NCI-H69 (cell line): ENCODE measurements at places on chromosomes 4 and X.

- no peak for DNase-seq
Measured at GRCh38 chr4:55337944-55338343, 8.1 kb upstream of the SRD5A3 start.

DNA sequence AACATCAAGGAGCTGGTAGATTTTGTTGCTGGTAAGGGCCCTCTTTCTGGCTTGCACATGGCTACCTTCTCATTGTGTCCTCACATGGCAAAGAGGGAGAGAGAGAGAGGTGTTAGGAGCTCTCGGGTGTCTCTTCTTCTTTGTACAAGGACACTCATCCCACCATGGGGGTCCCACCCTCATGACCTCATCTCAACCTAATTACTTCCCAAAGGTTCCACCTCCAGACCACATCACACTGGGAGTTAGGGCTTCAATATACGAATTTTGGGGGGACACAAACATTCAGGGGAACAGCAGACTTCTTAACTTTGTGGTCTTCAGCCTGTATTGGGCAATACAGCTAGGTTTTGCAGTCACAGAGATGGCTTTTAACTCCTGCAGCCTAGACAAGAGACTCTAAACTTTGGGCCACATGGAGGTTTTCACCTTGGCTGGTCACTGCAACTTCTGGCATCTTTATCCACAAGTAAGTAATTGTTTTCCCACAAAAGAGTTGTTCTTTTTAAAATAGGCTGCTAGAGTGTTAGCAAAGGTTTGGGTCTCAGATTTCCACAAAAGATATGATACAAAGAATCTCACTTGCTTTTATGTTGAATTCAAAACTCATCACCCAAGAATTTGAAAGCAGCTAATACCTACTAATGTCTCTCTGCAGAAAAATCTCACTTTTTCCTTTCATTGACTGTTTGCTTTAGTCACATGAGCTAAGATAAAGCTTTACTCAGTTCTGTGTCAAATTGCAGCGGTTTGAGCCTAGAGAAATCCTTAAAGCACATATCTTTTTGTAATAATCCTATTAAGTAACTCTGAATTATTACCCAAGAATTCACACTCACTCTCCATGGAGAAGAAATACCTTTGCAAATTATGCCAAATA, 39.6 kb upstream of the BBS12 start:
- DNase-seq, result no peak

DNA sequence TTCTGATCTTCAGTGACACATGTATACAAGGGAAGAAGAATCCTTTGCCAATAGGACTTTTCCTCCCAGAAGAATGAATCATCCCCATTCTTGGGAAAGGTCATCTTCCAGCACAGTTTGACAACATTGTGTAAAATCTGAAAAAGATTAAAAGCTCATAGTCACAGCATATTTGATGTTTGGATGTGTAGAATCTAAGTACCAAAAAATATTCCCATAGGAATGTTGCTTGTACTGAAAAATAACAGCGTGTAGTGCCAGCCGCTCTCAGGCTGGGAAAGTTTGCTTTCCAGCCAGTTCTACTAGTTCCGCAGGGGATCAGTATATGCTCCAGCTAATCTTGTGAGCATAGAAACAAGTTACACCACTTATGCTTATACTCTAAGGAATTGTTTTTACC, 74.7 kb upstream of the IL13RA1 start:
- no peak for DNase-seq

DNA sequence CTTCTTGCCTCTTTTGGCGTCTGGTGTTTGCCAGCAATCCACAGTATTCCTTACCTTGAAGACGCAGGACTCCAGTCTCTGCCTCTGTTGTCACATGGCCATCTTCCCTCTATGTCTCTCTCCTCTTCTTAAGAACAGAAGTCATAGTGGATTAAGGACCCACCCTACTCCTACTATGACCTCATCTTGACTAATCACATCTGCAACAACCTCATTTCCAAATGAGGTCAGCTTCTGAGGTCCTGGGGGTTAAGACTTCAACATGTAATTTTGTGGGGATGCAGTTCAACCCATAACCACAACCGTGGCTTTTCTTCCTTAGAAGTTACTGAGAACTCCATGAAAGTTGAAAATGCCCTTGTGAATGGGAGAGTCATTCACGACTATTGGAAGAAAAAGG, 23.3 kb downstream of the TLR8 start:
- no peak for DNase-seq

DNA sequence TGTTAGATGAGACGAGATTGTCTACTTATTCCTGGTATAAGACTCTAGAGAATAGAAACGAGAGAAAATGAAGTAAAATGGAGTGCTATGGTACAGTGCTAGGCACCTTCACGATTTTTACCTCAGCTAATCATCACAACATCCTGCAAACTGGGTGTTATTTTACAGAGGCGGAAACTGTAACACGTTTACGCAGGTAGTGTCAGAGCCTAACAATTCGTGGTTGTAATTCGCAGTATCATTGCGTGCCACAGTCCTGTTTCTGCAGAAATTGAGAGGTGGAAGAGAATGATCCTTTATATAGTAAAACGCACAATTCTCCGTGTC, 383 bp upstream of the TBC1D19 start:
- peak; percentile 79 for DNase-seq

- DNase-seq, result no peak
Measured at GRCh38 chr4:82097504-82097903, 276.3 kb downstream of the HNRNPD start.

- DNase-seq, result peak; percentile 18
Measured at GRCh38 chr4:3250956-3251690, 2.2 kb downstream of the MSANTD1 start.

DNA sequence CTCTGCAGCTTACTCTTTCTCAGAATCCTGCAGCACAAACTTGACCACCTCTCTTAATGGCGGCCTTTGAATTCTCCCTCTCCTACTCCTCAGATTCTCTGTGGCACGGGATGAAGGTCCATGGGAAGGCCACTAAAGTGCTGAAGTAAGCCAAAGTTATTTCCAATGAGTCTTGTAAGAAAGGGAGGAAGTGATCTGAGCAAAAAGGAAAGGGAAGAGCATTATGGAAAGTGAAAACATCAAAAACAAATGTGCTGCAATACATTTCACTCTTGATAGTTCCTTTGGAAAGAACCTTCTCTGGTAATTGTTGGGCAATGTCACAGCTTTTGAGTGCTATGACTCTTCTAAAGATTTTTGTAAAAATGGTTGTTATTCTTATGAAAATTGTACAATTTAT, 54.3 kb upstream of the CAMK2D start:
- no peak for DNase-seq

- DNase-seq, result no peak
Measured at GRCh38 chr4:28378109-28378830, 1517.6 kb downstream of the STIM2 start.

GRCh38 chr4:33837043-33837838, 2407.1 kb downstream of the ARAP2 start:
- no peak for DNase-seq

GRCh38 chrX:86148594-86148993, 343 bp downstream of the DACH2 start:
- no peak for DNase-seq

DNA sequence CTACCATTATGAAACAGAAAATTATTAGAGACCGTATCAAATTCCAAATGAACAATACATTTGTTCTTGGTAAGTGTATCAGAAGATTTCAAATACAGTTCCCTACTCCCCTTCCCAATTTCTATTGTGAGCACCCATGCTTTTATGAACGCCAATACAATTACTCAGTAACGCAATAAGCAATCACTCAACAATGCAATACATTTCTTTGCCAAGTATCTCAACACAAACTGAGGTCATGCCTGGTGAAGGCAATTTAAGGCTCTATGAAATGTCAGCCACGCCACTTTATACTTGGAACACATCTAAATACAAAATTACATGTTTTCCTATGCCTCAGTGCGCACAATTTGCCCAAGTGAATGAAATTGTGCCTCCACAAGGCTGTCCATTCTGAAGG, 712 bp downstream of the PNPLA4 start:
- no peak for DNase-seq

GRCh38 chr4:53781629-53782457, 190.6 kb upstream of the LNX1 start:
- peak; percentile 31 for DNase-seq

GRCh38 chr4:2252530-2253091, 9.3 kb downstream of the MXD4 start:
- DNase-seq, result no peak

GRCh38 chr4:102031406-102031805, 240.9 kb downstream of the BANK1 start:
- DNase-seq, result no peak

- DNase-seq, result no peak
Measured at GRCh38 chr4:140423106-140423505, 4.3 kb downstream of the CLGN start.

GRCh38 chr4:40202474-40202873, 5.6 kb downstream of the RHOH start:
- no peak for DNase-seq

DNA sequence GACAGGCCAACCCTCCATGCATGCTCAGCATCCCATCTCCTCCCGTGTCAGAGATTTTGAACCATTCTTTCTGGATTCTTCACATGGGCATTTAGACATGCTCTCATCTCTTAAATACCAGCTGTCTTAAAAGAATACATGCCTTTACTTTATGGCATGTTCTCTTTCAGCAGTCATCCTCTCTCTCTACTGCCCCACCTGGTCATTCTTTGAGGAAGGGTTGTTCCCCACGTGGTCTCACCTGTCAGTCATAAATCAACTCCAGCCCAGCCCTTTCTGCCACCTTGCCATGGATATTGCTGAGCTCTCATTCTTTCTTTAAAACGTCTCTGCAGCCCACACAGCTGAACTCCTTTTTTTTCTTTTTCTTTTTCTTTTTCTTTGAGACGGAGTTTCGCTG, 111.3 kb downstream of the ARHGAP10 start:
- DNase-seq, result no peak

GRCh38 chr4:4782969-4783368, 76.5 kb upstream of the MSX1 start:
- no peak for DNase-seq

- no peak for DNase-seq
Measured at GRCh38 chr4:13539047-13539618, 5.2 kb downstream of the NKX3-2 start.

DNA sequence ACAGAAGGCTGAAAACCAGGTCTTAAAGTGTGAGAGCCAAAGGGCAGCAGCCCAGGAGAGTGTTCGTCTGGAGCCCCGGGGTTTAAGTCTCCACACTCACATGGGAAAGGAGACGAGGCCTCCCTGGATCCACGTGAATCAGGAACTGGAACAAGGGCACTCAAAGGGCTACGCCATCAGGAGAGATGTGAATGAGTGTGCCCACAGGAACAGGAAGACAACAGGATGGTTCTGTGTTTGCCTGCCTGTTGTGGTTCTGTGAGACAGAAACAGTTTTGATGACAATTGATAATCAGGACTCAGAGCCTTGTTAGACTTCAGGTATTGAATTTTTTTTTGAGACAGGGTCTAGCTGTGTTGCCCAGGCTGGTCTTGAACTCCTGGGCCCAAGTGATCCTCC, 4.9 kb upstream of the CTBP1 start:
- DNase-seq, result no peak

DNA sequence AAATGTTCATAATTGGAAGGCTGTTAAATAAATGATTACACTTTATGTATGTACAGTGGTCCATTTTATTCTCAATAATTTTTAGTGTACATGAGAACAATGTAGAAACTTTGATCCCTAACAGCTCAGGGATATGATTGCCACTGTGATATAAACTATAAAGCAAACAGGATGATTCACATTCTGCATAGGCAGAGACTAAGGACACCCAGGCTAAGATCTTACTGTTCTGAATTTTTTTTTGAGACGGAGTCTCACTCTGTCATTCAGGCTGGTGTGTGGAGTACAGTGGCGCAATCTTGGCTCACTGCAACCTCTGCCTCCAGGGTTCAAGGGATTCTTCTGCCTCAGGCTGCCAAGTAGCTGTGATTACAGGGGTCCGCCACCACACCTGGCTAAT, 186.6 kb downstream of the PDGFC start:
- no peak for DNase-seq

GRCh38 chrX:135713795-135714194, 356 bp downstream of the CT45A1 start:
- no peak for DNase-seq

DNA sequence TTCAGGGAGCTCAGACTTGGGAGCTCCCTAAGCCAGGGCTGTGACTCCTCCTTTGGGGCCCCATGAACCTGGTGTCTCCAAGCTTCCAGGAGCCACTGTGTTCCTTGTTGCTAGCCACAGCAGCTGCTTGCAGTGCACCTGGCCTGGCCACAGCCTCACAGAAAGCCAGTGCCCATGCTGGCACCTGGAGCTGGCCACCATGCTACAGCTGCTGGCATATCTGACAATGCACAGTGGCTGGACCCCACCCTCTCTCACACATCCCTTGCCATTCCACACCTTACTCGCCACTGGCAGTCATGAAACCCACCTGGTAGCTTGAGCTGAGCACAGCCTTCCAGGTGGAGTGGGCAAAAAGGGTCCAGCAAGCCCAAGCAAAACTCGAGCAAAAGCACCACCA, 441.7 kb downstream of the ARAP2 start:
- no peak for DNase-seq
